ENCODE measurements at places on chromosomes 6 and 20.

- DNase-seq, result peak; percentile 9
Measured at GRCh38 chr6:50952092-50952907, 133.6 kb downstream of the TFAP2B start.

GRCh38 chr6:13412639-13413465 is 74.5 kb downstream of the GFOD1 start:
- no peak for DNase-seq

DNA sequence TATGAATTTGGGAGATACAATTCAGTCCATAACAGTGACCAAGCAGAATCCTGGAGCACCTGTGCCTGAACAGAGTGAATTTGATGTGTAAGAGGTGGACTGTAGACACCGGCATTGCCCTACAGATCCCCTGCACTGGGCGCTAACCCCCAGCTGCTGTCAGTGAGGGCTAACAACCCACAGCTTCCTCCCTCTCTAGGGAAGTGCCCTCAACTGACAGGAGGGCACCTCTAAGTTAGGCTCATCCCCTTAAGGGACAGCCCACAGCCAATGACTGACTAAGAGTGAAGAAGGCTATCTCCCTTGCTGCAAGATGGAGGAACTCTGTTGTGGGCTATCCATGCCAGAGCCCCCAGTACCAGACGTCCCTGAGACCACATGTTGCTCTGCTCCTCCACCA is 15.3 kb upstream of the BPIFB1 start:
- DNase-seq, result no peak

GRCh38 chr6:4365686-4366085 is 230.3 kb upstream of the ECI2 start:
- no peak for DNase-seq

DNA sequence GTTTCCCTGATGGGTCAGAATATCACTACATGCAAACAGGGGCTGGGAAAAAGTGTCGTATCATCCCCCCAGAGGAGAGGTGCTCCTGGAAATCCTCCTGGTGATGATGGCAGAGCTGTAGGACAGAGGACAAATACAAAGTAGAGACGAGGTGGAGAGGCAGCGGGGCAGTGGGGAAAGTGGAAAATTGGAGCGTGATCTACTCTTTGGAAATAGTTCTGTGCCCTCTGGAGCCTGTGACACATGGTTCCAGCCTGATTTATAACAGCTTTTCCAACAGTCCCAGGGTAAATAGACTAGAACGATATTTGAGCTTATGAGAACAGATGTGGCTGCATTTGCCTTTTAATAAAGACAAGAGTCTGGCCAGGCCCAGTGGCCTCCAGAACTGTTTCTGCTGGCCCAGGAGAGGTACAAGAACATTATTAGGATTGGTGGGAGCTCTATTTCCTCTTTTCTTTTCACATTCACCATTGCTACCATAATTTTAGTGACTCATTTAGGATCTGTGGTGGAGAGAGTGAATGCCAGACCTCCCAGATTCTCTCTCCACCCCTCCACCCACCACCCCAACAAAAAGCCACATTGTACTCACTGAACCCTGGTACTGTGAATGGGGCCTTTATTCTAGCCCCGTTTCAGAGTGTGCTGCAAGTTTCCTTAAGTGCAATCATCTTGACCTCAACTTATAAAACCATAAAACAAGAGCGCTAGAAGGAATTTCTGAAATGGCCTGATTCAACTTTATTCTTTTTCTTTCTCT is 78.3 kb downstream of the BTBD3 start:
- peak; percentile 6 for DNase-seq

- peak; percentile 37 for DNase-seq
Measured at GRCh38 chr6:33854572-33855030, 50.8 kb upstream of the MLN start.

- no peak for DNase-seq
Measured at GRCh38 chr20:3326779-3327521, 80.5 kb downstream of the DNAAF9 start.

DNA sequence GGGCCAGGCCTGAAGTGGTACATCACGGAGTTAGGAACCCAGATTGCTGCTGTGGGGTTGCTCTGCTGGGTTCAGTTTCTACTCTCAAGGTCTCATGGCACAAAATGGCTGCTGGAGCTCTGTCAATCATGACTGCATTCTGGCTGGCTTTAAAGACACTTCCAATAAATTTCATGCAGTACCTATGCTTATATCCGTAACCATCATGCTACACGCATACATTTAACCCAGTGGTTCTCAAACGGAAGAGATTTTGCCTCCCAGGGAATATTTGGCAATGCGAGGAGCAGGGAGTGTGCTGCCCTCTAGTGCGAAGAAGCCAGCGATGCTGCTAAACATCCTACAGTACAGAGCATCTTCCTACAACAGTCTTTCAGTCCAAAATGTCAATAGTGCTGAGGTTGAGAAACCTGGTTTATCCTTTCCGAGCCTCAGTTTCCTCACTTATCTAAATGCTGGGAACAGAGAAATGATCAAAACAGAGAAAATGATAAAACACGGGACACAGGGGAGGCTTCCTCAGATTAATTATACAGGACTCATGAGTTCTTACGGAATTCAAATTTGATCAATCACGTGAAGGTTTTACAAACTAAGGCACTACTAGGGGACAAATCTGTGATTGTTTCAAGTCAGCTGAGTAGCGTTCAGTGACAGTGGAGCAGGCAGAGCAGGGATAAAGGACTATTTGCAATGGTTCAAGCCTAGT is 9.6 kb upstream of the SLC2A10 start:
- DNase-seq, result peak; percentile 54

DNA sequence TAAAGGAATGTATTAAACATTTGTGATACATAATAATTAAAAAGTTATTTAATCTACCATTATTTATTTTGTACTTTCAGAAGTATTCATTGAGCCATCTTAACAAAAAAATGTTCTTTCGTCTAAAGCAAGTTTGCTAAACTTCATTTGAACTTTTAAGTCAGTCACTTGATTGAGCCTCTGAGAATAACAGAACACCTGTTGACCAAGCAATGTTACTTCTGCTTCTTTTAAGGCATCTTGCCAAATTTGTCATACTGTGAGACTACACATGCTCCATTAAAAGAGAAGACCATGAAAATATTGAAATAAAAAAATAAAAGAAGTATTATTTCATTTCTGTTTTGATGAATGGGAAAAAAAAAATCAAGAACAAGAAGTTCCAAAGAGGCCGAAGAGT is 141.8 kb upstream of the BMP5 start:
- no peak for DNase-seq

GRCh38 chr6:1406306-1407072 is 17.1 kb downstream of the FOXF2 start:
- DNase-seq, result peak; percentile 72

DNA sequence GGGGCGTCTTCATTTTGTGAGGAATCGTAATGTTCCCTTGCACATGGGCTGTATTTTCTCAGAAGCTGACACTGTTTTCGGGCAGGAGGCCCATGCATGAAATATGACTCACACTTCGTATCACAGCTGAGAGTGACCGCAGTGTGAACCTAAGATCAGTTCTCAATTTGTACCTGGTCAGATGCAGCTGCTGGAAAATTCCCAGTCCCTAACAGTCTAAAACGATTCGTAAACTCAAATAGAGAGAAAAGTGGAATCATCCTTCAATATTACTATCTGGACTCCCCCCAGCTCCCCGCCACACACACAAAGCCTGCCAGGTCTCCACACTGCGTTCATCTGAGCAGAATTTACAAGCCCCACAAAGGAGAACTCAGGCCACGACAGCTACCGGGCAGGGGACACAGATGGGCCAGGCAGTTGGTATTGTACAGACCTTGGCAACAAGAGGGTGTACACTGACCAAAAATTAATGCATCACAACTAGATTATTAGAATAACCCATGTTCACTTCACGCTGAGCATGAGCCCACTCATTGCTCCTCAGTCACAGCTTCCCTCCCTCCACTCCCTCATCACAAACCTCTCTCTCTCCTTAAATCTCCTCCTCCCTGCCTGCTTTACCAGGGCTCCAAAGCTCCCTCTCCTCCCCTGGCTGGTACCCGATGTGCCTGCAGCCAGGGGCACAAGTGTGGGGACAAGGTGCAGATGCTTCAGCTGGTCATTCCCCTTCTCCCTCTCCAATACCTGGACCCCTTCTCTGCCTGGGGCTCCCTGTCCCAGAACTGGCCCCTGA is 488.4 kb downstream of the PREX1 start:
- DNase-seq, result peak; percentile 53

- DNase-seq, result no peak
Measured at GRCh38 chr6:87738000-87738399, 36.0 kb upstream of the AKIRIN2 start.

DNA sequence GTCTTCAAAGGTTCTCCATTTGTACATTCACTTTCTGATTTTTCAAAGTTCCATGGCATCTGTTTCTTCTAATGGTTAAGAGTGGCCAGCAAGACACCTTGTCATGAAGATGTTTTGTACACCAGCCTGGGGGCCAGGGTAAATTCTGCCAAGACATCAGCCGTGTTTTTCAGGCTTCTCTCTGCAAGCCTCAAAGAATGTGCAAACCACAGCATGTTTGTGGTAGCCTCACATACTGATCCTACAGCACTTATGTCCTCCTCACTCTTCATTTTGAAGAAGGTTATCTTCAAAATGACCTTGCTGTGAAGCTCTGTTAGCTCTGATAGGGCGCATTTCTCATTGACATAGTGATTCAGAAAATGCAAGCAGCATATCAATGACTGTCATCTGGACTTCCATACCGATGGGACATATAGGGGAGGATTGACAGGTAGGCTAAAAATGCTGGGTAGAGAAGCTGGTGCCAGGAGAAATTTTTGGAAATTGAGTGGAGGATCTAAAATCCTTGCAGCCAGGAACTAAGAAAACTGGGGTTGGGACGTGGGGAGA is 59.3 kb upstream of the SPTLC3 start:
- DNase-seq, result no peak

DNA sequence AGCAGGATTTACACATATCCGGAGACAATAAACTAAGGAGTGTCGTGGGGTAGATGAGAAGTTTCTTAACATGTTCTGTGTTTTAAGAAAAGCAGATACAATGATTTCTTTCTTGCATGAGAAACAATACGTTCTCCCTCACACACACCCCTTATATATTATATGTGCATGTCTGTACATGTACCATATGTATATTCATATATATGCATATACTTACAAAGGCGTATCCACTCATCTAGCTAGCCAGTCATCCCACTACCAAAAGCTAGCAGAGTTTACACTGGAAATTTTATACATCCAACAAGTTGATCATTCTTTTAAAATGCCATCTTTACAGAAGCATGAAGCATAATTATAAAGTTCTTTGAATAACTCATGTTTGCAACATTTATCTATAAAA is 14.9 kb downstream of the ARG1 start:
- no peak for DNase-seq

DNA sequence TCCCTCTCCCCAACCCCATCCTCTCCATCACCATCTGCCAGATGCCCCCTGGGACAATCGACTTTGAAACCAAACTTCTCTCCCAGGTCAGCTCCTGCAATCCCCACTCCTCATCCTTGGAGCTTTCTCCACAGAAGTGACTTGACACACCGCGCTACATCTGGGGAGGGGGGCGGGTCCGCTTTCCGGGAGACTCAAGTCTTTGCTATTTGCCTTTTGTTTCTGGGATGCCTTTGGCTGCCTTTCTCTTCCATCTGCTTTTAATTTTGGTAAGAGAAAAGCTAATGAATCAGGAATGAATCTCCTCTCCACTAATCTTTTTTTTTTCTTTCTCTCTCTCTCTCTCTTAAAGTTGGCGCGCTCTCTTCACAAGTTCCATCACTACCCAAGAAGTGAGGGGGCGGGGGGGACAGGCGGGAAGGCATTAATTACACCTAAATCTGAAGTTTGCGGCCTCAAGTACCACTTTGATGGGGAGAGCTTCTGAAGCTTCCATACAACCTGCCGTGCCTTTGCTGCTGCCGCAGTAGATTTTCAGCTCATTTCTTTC is 664 bp upstream of the TPBG start:
- DNase-seq, result peak; percentile 97

GRCh38 chr6:39893286-39893685 is 41.0 kb downstream of the MOCS1 start:
- no peak for DNase-seq

GRCh38 chr6:116528133-116528532 is 16.7 kb downstream of the CALHM5 start:
- DNase-seq, result no peak

DNA sequence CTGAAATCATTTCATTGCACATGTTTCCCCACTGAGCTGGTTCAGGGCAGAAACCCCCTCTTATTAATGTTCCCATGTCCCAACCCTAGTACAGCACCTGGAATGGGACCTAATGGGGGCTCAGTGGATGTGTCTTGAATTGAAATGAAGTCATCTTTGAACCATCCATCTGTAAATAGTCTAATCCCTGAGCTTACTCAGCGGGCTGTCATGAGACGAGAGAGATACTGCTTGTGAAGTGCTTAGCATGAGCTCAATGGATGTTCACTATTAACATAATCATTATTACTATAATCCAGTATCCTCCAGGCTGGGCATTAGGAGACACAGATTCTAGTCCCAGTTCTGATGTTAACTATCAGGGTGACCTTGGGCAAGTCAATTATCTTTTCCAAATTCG is 106.6 kb upstream of the LRFN2 start:
- no peak for DNase-seq

- DNase-seq, result no peak
Measured at GRCh38 chr6:82904257-82904656, 161.4 kb downstream of the UBE3D start.

DNA sequence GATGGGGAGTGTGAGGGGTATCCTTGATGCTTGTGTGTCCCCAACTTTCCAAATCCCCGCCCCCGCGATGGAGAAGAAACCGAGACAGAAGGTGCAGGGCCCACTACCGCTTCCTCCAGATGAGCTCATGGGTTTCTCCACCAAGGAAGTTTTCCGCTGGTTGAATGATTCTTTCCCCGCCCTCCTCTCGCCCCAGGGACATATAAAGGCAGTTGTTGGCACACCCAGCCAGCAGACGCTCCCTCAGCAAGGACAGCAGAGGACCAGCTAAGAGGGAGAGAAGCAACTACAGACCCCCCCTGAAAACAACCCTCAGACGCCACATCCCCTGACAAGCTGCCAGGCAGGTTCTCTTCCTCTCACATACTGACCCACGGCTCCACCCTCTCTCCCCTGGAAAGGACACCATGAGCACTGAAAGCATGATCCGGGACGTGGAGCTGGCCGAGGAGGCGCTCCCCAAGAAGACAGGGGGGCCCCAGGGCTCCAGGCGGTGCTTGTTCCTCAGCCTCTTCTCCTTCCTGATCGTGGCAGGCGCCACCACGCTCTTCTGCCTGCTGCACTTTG is at the start of gene TNF:
Gene TNF (plus strand): TSS at position 231 of the 567 bp plus-strand sequence. CDS start 177 bp downstream, at position 408.
- no peak for DNase-seq
